ENCODE measurements at places on chromosomes 7 and 10.

DNA sequence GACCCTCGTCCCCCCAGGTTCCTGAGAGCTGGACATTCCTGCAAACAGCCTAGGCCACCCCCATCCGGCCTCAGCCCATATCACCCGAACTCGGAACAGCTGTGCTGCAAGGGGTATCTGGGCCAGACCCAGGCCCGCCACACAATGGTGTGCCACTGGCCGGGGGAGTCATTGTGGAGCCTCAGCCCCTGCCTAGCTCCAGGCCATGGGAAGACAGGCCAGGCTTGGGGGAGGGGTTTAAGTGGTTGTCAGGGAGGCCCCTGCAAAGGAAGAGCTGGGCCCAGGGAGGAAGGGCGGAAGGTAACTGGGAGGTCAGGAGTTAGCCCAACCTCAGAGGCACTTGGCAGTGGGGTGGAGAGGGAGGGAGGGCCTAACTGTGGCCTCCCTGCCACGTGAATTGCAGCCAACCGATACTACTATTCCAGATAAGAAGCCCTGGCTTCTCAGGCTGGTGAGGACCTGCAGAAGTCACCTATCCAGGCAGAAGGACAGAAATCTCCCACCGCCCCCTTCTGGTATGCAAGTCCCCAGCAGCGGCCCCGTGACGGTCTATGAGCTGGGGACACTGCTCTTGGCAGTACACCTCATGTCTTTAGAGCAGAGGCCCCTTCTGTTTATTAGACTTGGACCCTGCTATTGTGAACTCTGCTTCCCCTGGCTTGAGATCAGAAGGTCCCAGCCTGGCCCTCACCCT lies 26.8 kb downstream of the VSIR start:
- DNase-seq: peak; percentile 43

- no peak for DNase-seq
Observed at GRCh38 chr10:95278061-95278988, 12.5 kb downstream of the PDLIM1 start.

GRCh38 chr10:91409869-91410637 lies at the start of gene HECTD2:
TSS of gene HECTD2 (plus strand) at chr10:91410344. CDS start at chr10:91410439, 95 bp downstream.
- DNase-seq: peak; percentile 84

DNA sequence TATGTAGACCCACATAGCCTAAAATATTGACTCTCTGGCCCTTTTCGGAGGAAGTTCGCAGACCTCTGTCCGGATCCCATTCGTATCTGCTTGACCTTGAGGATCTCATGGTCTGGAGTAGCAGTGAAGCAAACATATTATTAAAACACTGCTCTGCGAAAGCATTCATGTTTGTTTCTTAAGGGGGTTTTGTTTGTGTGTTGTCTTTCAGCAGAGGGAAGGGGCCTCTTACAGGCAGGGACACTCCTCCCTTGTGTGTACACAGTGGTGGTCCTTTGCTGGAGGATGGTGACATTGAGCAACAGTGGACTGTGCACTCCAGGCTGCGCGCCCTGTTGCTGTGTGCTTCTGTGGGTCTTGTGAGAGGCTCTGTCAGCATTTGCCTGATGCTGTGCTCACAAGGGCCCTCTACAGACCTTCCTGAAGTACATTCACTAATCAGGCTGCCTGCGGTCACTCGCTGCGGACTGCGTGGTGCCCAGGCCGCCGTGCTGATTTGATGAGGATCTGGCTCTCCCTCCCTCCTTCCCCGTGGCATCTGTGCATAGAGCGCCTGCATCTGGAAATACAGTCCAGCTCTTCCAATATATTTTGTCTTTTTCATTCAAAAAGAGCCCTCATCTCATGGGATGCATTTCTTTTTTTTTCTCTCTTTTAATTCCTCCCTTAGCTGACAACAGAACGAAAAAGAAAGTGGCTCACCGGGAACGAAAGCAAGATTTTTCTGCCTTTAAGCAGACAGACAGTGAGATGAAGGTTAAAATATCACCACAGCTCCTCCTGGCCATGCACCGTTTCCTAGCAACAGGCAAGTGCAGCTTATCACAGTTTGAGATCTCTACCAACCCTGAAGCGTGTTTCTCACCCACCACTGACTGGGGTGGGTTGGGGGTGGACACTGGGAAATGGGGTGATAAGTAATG lies 135.8 kb downstream of the CNNM2 start:
- peak; percentile 79 for DNase-seq

DNA sequence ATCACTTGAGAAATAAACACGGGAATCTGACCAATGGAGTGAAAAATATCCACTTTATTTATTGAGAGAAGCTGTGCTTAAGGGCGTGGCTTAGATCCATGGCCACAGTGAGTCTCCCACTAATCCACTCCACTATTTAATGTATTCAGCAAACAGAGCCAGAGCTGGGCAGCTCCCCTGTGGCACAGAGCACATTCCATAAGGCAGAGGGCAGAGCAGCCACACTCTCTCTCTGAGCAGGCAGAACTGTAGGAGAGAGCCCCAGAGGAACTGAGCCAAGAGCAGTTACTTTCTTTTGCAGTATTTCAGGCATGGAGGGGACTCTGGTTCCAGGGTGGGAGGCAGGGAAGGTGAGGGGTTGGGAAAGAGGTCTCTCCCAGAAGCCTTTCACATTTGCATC lies 106.0 kb downstream of the GALNT17 start:
- DNase-seq: no peak

DNA sequence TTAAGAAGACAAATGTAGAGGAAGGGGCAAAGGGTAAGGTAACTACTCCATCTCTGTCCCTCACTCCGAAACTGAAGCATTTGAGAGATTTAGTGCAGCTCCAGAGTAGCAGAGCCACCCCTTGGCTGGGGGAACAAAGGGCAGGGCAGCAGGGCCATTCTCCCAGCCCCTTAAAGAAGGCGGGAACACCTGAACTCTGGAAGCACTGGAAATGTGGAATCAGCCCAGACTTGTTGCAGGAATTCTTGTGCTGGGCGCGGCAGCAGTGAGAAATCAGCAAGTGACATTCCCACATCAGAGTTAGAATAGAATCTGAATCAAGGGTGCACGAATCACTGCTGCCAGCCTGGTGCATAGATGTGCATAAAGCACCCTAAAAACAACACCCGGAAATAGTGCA lies 34.4 kb upstream of the GRM8 start:
- DNase-seq: no peak

DNA sequence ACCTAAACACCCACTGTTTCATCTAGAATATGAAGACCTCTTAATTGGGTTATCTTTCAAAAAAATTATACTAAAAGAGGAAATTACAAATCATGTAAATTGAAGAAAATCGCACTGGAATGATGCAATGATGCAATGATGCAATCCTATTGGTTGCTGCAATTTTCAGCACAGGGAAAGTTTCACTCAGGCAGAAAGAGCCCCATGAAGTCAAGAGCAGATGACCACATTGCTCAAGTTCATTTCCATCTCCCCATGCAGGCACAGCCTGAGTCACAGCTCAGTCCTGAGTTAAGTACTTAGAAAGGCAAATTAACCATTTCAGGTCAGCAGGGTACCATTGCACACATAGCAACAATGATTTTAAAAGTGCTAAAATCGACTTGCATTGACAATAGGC lies 180.3 kb upstream of the MYO3A start:
- no peak for DNase-seq

- no peak for DNase-seq
Observed at GRCh38 chr7:127879942-127880341, 151.3 kb downstream of the LRRC4 start.

DNA sequence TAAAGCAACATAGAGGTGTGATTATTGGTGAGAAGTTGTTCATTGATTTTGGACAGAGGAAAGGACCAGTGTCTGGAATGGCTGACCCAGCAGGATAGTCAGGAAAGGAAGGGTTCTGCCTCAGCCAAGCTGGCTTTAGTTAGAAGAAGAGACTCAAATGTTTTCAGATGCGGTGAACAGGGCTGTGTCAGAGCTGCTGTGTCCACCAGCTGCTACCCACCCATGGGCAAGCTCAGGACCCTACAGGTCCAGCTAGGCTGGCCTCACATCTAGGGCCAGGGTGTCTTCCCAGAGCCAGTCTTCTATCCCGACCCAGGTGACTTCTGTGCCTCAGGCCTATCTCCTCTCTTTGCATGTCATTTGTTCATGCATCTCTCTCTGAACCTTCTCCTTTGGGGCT lies 37.3 kb upstream of the CXCL12 start:
- DNase-seq: no peak
